Activated CD8-positive, alpha-beta memory T cell treated with anti-CD3 and anti-CD28 coated beads, Interleukin-2, amount 10 ng/mL, durations not matched to agents 7 days and 5 days (primary cell): ENCODE measurements at places on chromosomes 7 and 10. TPM values are rescaled to one million over a fixed set of nuclear protein-coding genes. Genes with fewer than 3 reads are reported as not detected.

The ABCF2 gene
- total RNA-seq, result 37.8 TPM

The CADPS2 gene
- not detected for total RNA-seq

GRCh38 chr10:99433378-99434020 lies 3.1 kb upstream of the GOT1 start:
- no peak for DNase-seq

- no peak for DNase-seq
Measured at GRCh38 chr7:55026867-55027490, 8.2 kb downstream of the EGFR start.

GRCh38 chr7:123492485-123492884 lies 41.9 kb downstream of the IQUB start:
- DNase-seq, result no peak

DNA sequence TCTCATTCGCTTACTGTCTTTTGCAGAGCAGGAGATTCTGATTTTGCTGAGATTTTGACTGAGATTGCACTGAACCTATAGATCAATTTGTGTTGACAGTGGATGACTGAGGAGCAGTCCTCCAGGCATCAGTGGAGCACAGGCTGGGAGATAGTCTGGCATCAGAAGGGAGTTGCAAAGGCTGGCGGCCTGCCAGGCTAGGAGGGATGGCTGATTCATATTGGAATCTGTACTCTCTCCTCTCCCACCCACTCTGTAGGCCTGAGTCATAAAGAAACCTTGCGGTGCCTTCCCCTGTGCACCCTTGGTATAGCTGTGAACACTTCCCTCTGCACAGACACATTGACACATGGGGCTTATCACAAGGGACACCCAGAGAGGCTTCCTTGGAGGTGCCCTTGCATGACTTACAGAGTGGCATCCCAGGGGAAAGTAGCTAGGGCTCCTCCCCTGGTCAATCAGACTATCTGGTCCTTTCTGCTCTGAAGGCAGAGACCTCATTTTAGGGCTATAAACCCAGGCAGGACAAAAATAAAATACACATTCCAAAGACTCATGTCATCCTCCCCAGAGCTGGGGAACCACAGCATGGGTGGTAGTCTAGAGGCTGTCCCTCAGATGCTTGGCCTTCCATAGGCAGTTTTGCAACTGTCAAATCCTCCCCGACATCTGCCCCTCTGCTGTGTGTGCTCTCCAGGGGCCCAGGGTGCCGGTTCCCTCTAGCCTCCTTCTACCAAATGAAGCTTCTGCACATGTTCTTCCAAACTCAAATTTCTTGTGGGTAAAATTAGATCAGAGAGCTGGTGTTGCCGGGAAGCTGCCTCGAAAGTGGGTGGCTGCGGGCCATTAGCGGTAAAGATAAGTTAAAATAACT lies 37.4 kb upstream of the EEPD1 start:
- DNase-seq, result peak; percentile 90

DNA sequence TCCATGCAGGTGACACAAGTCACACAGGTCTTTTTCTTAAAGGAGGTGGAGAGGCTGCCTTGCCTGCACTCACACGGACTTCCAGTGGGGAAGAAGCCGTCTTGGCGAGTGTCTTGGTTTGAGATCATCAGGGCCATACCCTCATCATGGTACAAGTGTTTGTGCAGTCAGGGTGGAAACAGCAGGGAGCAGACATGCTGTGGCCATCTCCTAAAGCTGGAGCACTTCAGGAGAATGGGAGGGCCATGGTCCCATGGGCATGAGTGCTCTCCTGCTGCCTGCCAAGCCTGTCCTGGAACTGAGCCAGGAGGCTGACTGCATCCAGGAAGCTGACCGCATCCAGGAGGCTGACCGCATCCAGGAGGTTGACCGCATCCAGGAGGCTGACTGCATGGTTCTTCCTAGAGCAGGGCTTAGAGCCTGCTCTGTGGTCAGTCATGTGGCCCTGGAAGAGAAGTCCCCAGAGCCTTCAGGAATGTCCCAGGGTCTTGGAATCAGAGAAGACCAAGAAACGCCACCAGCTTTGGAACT lies 98.4 kb downstream of the ADARB2 start:
- no peak for DNase-seq

- peak; percentile 8 for DNase-seq
Measured at GRCh38 chr10:49135575-49136313, 1.9 kb upstream of the FAM170B start.

DNA sequence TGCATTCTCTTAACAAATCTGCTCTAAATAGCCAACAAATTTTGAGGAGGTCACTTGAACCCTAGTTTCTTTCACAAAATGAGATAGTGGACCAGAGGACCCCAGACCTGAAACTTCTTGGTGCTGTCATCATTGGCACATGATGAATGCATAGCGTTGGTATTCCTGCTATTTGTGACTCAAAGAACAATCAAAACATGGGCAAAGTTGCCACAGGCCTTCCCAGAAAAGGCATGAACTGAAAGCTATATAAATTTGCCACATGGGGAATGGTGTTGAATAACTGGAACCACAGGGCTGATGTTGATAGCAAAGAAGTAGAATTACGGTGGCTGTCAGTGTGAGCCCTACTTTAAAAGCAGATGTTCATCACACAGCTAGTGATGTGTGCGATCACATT lies 219.9 kb upstream of the KMT2E start:
- DNase-seq, result no peak

GRCh38 chr7:102913826-102914225 lies 1.0 kb downstream of the LRRC17 start:
- no peak for DNase-seq

DNA sequence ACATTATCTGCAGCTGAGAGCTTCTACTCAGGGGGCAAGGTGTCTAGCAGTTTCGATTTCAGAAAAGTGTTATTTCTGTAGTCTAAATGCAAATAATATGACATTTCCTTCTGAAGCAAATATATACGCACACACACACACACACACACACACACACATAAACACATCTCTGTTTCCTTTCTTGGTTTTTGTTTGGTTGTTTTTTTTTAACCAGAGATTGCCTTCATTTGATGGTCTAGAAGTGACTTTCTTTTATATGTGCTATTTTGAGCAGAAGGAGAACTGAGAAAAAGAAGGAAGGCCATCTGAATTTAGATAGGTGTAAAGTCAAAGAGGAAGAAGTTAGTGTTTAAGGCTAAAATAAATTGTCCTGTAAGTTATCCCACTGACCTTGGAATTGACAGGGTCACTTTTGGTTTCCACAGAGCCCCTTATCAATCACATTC lies 142.2 kb downstream of the TRIL start:
- DNase-seq, result no peak

DNA sequence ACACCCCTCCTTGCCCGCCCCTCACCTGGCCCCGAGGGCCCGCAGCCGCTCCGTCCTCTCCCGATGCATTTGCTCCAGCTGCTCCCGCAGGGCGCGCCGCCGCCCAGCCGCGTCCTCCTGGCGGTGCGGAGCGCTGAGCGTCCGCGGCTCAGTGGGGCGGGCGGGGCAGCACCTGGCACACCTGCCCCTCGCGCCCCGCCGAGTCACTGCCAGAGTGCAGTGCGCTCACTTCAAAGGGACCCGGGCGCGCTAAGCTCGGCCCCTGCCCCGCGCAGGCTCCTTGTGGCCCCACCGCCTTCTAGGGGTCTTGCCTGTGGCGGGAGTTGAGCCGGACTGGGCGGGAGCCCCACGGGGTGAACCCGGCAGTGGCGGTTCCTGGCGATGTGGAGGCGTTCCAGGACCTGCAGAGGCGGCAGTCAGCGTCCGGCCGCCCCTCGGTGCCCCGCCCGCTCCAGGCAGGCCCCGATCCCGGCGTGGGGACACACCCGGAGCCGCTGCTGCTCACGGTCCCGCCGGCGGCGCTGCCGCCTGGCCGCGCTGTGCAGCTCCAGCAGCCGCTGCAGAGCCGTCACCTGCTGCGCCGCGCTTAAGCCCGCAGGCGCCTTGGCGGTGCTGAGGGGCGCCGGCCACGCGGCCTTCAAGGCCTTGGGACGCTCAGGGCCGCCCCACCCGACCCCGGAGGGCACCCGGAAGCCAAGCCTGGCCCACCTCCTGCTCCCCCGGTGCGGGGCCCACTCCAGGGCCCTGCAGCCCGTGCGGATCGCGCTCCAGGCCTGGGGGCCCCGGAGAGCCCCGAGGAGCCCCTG lies 6.7 kb downstream of the ATP6V1F start:
- peak; percentile 57 for DNase-seq

- DNase-seq, result no peak
Measured at GRCh38 chr7:101580596-101580995, 48.5 kb downstream of the MYL10 start.

DNA sequence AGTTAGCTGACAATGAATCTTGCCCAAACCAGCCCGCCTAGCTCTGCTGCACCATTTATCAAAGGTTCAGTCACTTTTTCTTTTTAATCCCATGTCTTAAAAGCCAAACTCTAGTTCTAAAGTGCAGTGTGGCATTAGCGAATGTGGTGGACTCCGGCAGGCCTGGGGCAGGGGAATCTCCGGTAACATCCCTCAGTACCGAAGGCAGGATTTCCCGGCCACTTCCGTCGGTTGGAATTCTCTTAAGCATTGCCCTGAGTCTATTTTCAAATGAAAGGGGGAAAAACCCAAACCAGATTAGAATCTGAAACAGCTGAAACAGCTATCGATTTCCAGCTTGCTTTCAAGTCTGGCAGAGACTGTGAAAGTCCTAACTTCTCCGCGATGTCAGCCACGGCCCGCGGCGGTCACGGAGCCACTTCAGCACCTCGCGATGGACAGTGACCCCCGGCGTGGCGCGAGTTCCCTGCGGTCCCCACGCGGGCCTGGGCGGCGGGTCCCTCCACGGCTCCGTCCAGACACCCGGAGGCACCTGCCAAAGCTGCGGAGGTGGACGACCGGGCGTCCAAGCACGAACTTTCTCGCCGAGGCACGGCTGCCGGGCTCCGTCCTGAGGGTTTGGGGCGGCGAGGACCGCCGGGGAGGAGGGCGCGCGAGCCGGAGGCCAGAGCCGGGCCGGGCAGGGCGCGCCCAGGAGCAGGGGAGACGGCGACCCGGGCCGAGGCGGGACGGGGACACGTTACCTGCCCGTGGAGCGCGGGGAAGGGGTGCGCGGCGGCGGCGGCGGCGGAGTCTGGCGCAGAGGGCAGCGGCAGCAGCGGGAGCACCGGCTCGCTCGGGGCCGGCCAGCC lies 745 bp downstream of the TCERG1L start:
- no peak for DNase-seq

DNA sequence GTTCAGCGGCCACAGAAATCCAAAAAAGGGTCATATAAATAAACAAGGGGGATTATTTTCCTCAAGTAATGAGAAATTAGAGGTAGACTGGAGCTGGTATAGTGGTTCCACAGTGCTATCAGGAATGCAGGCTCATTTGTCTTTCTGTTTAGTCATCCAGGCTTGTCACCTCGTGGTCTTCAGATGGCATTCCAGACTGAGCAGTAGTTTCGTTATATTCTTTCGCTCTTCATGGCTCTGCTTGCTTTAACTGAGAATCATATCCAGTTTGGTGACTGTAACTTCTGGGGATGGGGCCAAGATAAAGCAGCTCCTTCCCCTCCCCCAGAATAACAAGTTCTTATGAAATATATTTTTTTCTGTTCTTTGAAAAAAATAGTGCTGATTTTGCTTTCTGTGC lies 9.5 kb downstream of the ANKIB1 start:
- DNase-seq, result no peak

GRCh38 chr10:52818019-52818418 lies 45.4 kb upstream of the MBL2 start:
- DNase-seq, result no peak

DNA sequence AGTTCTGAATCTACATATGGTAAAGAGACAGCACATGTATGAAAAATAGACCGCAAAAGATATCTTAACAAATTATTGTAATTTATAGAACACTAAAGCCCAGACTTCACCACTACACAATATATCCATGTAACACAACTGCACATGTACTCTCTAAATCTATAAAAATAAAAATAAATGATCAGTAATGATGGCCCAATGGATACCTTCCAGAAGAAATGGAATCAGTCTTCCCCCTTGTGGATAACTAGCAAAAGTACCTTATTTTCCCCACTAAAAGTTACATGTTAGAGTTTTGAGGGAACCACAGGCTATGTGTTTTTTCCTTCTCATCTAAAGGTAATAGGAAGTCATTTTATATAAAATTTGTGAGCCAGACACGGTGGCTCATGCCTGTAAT lies 25.7 kb downstream of the C7orf25 start:
- DNase-seq, result no peak

DNA sequence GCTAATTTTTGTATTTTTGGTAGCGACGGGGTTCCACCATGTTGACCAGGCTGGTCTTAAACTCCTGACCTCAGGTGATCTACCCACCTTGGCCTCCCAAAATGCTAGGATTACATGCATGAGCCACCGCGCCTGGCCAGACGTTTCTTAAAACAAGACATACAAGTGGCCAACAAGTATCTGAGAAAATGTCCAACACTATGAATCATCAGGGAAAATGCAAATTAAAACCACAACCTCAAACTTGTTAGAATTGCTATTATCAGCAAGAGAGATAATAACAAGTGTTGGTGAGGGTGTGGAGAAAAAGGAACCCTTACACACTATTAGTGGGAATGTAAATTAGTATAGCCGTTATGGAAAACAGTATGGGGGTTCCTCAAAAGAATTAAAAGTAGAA lies 148.6 kb downstream of the SUGCT start:
- no peak for DNase-seq

DNA sequence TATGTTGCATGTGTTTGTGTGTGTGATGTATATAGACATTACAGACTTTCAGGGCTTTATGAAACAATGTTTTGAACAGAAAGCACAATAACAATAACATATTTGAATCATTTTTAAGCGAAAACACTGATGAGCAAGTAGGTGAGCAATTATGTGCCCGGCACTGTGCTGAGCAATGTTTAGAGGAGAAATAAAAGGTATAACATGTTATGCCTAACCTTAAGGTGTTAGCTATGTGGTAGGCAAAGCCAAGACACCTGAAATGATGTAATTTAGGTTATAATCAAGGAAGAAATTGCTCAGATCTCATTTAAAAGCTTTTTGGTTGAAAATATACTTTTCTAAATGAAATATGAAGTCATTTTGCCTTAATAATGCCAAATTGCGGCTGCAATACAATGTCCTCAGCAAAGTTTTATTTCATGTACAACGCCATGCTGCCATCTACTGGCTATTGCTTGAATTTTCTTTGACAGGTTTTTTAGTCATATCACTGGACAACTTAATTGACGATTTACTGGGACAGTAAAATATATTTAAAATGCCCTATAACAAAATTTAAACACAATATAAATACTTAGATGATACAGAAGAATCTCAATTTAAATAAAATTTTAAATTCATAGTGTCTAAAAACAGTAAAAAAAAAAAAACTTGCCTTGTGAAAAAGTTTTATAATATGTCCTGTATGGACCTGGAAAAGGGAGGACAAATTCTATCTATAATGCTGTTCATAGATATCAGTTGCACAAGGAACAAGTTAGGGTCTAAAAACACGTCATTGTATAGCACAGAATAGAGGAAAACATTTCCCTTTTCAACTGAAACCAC lies 131.1 kb upstream of the CDK1 start:
- DNase-seq, result no peak

- DNase-seq, result no peak
Measured at GRCh38 chr7:111486472-111487142, 75.7 kb downstream of the IMMP2L start.
